ENCODE measurements at places on chromosomes 1 and 21.

- no peak for DNase-seq
Observed at GRCh38 chr1:165580931-165581871, 37.4 kb downstream of the LRRC52 start.

DNA sequence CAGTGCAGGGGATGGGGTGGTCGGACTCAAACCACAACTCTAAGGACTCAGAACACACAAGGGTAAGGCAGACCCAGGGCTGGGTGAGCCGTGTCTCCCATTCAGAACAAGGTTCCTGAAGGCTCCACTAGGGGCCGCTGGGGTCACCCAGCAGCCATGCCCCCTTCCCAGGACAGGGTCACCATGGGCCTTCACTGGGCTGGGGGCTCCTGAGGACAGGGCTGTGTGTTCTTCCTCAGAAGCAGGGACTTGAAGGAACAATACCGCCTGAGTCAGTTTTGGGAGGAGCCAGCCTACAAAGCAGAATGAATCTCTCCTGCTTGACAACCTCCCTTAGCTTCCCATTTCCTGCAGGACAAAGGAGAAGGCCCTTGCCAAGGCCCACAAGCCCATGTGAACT is 15.4 kb downstream of the RIMS3 start:
- DNase-seq, result no peak

DNA sequence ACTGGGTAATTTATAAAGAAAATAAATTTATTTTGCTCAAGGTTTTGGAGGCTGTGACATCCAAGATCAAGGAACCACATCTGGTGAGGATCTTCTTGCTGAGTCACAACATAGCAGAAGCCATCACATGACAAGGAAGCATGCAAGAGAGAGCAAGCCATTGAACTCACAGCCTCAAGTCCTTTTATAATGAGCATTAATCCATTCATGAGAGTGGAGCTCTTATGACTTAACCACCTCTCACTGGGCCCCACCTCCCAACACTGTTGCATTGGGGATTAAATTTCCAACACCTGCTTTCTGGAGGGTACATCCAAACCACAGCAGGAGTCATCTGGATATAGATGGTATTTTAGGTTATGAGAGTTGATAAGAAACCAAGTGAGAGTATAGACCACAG is 20.6 kb upstream of the EGLN1 start:
- no peak for DNase-seq

DNA sequence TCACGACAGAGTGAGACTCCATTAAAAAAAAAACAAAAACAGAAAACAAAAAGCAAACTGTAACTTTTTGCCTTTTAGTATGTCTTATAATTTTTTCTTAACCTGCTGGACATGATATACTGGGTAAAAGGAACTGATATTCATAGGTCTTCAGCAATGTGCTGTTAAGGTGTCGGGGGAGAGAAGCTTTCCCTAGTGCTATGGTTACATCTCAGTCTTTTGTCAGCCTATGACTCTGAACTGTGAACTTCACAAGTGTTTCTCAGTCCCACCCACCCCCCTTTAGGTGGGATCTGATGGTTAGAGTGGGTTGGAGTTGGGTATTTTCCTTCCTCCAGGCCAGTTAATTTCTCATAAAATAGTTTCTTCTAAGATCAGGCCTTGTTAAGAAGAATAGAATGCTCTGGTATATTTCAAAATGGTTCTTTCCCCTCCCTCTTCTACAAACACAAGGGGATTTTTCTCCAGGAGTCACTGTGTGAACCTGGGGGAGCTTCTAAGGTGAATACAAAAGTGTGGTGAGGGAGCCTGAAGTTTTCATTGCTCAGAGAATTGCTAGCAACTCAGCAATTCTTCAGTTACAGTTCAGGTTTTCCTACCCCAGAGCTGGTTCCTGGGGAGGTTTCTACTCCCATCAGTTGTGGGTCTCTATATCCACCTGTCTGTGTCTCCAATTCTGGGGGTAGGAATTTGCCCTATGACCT is 16.1 kb upstream of the EDARADD start:
- DNase-seq, result no peak

DNA sequence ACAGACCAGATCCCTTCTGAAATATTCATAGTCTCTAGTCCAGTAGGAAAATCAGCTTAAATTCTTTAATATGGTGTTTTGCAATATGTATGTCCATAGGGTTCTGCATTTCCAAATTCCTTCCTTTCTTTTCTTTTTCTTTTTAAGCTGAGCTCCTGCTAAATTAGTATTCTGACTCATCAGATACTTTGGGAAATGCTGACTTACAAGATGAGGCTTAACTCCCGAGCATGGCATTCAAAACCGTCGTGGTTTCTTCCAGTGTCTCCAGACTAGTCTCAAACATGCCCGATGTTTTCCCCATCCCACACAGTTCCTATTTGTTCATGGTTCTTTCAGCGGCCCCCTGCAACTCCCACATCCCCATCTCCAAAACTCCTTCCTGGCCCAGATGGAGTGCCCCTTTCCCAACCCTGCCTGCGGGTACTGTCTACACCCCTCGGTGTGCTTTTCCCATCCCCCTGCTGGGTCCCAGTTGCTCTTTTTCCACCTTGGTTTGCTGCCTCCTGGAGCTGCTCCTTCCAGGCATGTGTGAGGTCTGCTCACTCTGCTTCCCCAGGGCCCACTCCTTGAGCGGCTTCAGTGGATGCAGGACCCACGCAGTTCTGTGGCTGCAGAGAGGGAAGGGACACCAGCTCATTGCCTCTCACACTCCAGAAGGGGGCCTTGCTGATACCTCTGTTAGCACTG is 19.5 kb upstream of the ETV3 start:
- no peak for DNase-seq

DNA sequence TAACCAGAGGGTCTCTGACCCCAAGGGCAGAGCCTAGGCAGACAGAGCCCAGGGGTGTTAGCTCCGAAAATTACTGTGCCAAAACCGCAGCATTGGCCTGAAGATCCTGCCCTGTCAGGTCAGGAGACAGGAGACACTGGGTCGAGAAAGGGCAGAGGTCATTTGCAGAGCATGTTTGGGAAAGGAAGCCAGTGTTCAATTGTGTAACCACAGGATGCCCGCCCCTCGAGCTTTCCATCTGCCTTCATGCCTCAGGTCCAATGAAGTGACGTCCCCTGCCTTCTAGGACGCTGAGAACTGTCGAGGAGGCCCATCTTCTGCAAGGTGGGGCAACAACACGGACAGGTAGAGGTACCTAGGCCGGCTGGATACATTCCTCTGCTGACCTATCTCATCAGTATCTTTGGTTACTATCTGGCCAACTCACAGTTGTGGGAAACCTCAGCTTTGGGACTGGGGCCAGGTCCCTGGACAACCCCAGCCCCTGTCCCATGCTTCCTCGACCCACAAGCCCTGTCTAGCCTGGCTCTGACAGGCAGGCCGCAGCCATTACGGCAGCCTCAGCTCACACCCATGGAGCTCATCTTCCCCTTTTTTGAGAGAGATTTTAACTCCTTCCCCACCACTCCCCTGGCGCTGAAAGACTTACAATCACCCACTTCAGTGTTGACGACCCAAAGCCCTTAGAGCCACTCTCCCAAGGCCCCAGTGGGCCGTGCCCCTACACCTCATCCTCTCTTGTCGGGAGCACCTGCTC is 1.3 kb downstream of the ARL8A start:
- DNase-seq, result peak; percentile 74

DNA sequence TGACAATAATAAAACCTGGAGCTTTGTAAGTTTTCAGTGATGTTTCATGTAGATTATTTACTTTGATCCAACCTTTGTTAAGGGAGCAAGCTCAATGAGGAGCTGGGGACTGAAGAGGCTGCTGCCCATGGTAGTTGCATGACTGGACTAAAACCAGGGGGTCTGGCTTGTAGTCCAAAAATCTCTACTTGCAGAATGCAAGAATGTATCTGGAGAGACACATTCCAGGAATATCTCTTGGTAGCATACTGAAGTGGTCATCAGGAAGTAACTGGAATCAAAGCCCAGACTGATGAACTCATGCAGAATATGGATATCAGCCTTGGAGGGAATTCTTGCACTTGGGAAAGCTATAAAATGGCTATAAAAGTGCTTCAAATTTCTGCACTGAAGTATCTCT is 5.8 kb upstream of the KIAA0040 start:
- DNase-seq, result no peak

- no peak for DNase-seq
Observed at GRCh38 chr1:177945943-177946650, 23.8 kb downstream of the SEC16B start.

- DNase-seq, result no peak
Observed at GRCh38 chr1:241627453-241628259, 12.5 kb downstream of the CHML start.

DNA sequence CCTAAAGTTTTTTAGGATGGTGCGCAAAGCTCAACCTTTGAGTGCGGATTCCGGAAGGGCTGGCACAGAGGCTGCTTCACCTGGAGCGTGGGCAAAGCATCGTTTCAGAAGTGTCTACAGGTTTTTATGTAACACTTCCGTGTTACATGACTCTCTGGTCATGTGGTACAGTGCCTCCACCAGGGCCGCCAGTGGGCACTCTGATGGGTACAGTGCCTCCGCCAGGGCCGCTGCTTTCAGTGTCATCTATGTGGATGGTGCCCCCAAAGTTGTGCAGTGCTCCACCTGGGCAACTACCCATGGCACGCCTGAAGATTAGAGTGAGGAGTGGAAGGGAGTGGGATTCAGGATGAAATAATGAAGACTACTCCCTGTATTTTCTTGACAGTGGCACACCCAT is 101.4 kb upstream of the C1orf174 start:
- no peak for DNase-seq

GRCh38 chr1:109304226-109304920 is 2.4 kb downstream of the MYBPHL start:
- DNase-seq, result no peak

DNA sequence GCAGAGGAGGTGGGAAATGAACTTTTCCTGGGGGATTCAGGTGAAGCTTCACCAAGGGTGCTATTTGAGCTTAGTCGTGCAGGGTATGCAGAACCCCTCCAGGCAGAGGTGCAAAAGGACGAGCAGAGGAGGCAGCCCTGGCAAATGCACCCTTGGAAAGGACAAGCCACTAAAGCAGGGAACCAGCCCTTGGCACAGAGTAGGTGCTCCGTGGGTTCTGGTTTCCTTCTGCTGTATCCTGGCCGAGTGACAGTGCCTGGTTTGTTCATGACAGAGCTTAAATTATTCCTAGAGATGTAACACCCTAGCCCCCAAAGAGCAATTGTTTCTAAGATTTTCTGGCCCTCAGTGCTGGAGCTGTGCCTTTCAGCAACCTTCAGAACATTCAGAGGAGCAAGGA is 73.4 kb upstream of the SYT6 start:
- DNase-seq, result no peak

DNA sequence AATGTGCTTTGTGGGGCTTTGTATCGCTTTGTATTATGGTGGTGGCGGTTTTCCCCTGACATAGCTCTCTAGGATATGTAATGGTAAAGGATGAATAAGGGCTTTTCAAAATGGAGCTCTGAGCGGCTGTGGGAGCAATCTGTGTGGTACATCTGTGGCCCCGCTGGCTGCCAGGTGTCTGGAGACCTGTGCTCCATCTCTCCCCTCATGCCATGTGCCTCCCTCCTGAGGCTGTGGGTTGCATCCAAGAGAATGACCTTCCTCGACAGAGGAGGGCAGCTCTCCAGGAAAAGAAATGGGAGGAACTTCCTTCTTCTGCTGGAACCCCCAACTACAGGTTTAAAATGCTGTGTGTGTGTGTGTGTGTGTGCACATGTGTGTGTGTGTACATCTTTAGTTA is 78.7 kb downstream of the RYR2 start:
- no peak for DNase-seq

GRCh38 chr1:197675583-197676208 is 99.6 kb downstream of the DENND1B start:
- DNase-seq, result no peak

DNA sequence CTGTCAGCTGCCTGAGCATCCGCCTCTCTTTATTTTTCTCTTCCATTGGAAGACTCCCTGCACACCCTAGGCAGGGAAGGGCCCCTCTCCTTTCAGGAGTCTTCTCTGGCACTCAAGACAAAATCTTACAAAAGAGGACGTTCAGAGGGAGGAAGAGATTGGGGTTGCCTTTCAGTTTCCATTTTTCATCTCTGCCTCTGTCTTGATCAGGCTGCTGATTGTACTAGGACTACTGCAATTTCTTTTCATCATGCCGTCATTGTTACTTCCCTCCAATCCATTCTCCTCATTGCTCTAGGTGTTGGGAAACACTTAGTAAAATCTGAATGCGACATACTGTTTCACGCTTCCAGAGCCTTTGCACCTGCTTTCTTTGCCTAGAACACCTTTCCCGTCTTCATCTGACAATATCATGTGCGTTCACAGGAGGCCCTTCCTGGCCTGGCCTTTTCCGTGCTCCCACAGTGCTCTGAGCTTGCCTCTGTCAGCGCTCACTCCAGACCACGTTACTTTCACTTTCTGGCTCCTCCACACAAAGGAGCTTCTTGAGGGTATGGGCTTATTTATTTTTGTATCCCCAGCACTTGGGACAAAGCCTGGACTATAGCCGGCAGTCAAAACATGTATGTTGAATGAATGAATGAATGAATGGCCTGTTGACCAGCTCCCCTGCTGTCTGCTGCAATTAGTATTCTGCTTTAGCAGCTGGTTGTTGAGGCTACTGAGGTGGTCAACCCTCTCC is 10.9 kb downstream of the LRRC71 start:
- DNase-seq, result no peak

DNA sequence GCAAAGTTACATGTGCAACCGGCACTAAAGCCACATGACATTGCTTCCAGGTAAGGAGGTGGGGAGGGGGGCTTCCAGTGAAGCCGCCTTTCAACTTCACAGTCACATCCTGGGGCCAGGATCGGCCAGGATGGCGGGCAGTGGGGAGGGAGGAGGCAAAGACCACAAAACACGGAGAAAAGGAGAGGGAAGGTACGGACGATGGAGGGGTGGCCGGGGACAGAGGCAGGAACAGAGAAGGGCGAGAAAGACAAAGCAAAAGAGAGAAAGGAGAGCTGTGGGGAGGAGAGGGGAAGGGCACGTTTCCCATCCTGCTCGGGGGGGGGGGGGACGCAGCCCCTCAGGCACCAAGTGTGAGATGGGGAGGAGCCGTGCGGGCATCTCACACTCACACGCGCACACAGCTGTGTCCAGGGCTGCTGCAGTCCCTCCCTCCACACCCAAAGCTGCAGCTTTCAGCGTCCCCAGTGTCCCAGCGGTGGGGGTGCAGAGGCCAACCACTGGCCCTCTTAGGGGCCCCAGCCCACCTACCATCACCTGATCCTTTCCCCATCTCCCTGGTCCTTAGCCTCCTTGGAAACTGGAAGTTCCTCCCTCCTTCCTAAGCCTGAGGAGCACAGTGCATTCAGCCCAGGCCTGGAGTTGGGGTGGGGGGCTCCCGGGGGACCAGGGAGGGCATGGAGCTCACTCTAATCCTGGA is 2.4 kb downstream of the SH2D5 start:
- DNase-seq, result peak; percentile 11

GRCh38 chr1:109133815-109134214 is 19.9 kb downstream of the ELAPOR1 start:
- peak; percentile 83 for DNase-seq

- DNase-seq, result no peak
Observed at GRCh38 chr1:39214714-39214997, 10.2 kb downstream of the MACF1 start.

GRCh38 chr1:194055536-194055935 is 869.1 kb upstream of the B3GALT2 start:
- no peak for DNase-seq

GRCh38 chr1:55839626-55840025 is 624.5 kb upstream of the USP24 start:
- DNase-seq, result no peak
